Upper lobe of right lung (tissue), 1 donor: ENCODE measurements at places on chromosomes 7 and 10. TPM values are rescaled to one million over a fixed set of nuclear protein-coding genes. Genes with fewer than 3 reads are reported as not detected.

FGF8 gene
- total RNA-seq, result 1.2 TPM

THAP5 gene
- 26.3 TPM for total RNA-seq

LZTS2 gene
- 50.0 TPM for total RNA-seq

AKR1C8 gene
- 0.55 TPM for total RNA-seq

CACNA2D1 gene
- 10.3 TPM for total RNA-seq

GRCh38 chr10:98269435-98269912 is 1.5 kb upstream of the LOXL4 start:
- peak; percentile 79 for DNase-seq

DNA sequence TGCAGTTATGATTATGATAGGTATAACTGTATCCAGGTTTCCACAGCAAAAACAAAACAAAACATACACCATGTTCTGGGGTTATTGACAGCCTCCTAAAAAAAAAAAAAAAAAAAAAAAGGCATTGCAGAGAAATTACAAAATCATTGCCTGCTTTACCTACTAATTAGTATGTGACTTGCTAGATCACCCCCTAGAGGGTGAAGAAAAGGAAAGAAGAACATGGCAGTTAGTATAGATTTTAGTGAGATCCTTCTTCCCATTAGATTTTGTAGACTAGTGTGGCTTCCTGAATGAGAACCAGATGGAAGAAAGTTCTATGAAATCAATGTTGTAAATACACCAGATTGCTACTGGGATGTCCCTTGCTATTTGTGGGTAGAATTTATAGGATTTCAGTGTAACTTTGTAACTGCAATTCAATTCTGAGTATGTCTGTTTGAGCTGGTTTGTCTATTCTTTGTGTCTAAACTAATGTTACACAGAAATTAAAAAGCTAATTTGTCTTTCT is 24.0 kb upstream of the AGBL3 start:
- no peak for DNase-seq

DNA sequence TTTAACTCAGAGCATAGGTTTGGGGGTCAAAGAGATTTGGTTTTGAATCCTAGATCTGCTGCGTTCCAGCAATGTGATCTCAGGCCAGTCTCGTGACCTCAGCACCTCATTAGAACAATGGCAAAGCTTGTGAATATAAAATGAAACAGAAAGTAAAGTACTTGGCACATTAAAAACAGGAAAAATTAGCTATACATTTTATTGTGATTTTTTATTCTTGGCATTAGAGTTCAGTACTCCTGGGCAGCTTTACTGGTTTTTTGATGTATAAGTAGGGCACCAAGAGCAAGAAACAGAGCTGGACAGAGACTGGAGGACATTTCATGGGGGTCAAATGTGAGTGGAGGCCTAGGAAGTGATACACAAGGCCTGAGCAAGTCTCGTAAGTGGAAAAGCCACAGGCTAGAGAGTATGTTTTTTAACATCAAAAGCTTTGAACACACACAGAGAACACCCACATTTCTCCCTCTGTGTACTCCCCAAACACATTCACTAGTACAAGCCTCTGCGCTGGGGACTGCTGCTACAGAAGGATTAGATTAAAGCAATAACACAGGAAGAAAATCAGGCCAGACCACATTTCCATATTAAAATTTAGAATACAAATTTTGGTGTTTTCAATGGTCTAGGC is 157.2 kb upstream of the SLC25A13 start:
- DNase-seq, result no peak

- DNase-seq, result no peak
Measured at GRCh38 chr7:2823130-2823529, 21.0 kb downstream of the GNA12 start.

DNA sequence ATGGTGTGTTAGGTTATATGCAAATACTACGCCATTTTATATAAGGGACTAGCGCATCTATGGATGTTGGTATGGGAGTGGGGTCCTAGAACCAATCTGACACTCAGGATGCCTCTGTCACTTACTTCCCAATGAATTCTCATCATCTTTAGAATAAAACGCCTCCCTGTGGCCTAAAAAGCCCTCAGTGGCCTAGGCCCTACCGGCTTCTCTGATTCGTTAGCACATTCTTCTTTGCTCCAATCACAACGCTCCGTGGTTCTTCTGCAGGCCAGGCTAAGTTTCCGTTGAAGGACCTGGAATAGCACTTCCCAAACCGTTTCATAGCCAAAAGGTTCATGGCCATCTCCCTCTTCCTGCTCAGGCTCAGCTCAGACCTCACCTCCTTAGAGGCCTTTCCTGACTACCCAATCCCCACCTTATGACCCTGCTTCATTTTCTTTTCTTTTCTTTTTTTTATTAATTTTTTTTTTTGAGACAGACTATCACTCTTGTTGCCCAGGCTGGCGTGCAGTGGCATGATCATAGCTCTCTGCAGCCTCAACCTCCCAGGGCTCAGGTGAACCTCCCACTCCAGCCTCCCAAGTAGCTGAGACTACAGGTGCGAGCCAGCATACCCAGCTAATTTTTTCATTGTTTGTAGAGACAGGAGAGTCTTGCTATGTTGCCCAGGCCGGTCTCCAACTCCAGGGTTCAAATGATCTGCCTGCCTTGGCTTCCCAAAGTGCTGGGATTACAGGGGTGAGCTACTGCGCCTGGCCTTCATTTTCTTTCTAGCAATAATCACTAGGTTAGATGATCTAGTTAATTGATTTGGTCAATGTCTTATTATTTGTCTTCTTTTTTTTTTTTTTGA is 24.5 kb upstream of the YWHAG start:
- DNase-seq, result no peak

- DNase-seq, result no peak
Measured at GRCh38 chr7:117127585-117128168, 174.4 kb downstream of the ST7 start.

GRCh38 chr7:79692015-79692414 is 238.5 kb upstream of the MAGI2 start:
- DNase-seq, result no peak

DNA sequence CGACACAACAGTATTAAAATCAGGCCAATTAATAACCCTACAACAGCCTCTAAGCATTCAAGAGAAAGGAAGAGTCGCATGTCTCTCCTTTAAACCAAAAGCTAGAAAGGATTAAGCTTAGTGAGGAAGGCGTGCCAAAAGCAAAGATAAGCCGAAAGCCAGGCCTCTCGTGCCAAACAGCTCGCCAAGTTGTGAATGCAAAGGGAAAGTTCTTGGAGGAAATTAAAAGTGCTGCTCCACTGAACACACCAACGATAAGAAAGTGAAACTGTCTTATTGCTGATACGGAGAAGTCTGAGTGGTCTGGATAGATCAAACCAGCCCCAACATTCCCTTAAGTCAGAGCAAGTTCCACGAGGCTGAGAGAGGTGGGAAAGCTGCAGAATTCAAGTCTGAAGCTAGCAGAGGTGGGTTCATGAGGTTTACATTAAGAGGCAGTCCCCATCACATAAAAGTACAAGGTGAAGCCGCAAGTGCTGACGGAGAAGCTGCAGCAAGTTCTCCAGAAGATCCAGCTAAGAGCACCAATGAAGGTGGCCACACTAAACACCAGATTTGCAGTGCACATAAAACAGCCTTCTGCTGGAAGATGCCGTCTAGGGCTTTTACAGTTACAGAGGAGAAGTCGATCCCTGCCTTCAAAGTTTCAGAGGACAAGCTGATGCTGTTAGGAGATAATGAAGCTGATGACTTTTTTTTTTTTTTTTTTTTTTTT is 194.8 kb downstream of the MAD1L1 start:
- peak; percentile 40 for DNase-seq

DNA sequence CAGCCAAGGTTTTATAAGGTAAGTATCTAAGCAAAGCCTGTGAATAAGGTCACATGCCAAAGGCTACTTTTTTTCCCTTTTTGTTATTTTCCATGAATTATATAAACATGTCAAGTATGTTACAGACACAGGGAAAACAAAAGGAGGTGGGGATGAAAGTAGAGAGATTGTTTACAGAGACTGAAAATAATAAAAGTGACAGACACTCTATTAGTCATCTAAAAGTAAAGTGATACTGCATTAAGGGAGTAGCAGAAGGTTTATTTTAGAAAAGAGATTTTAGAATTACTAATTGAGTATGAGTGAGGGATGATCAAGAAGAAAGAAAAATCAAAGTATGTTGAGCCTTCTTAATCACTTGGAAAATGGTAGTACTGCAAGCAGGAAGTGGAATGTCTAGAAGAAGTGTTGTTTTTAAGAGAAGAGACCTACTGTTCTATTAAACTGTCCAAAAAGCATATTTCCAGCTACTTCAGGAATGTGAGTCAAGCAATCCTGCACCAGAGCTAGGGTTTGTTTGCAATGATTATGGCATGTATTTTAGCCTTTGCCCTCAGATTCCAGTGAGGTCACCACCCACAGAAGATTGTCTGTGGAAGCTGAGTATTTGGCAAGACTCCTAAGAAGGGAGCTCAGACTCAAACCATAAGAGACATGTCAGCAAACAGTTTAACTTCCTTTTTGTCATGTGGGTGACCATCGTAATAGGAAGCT is 177.9 kb upstream of the PLXDC2 start:
- no peak for DNase-seq

DNA sequence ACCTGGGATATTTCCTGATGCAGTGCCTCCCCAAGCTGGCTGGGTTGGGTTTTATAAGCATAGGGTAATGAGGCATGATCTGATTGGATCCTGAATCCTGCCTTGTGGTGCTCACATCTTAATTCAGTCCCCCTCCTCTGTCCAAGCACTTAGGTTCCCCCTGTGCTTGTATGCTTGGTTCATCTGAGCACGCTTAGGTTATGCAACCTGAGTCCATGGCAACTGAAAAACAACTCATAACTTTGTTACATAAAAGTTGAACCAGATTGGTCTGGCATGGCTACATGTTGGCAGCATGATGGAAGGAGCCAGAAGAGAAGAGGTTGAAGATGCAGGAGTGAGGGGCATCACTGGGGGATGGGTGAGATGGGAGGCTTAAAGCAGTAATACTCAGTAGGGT is 57.3 kb upstream of the OSBPL3 start:
- no peak for DNase-seq

GRCh38 chr10:104809288-104810090 is 168.4 kb downstream of the SORCS3 start:
- DNase-seq, result no peak

DNA sequence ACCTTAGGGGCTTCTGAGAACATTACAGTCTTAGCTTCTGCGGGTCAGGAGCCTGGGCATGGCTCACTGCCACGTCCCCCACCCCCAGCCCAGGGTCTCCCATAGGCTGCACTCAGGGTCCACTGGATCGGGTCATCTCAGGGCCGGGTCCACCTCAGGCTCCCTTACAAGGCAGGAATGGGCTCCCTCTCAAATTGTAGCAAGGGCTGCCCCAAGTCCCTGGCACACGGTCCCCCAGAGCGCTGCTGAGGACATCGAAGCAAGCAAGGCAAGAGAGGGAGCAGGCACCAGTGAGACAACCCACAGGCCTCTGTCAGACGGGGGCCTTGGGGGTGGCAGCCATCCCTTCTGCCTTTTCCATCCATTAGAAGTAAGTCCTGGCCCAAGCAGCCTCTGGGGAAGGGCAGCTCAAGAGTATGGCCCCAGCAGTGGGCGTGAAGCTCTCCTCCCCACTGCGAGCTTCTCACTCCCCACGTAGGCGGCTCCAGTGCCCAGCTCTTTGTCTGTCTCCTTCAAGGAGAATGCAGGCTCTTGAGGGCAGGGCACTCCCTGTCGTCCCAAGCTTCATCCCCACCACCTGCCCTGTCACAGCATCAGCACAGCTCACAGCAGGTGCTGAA is 18.0 kb upstream of the RET start:
- DNase-seq, result peak; percentile 38

- DNase-seq, result no peak
Measured at GRCh38 chr10:905503-905902, 26.0 kb downstream of the LARP4B start.

DNA sequence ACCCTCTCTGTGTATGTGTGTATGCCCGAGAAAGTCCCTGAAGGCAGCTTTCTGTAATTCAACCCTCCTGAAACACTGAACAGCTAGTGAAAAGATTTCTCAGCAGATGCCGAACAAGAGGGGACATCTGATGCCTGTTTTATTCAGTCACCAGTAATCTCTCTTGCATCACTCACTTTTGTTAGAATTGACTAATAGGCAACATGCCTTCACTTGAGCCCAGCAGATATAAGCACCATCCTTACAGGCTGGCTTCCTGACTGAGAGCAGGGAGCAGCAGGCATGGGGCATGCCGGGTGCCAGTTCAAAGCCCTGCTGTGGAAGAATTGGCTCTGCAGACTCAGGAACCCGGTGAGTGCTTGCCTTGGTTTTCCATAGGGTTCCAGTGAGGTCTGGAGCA is at the start of gene ABCA13:
Gene ABCA13 (plus strand): TSS at position 257 of the 400 bp plus-strand sequence. CDS start 26 bp downstream, at position 283.
- DNase-seq, result no peak

GRCh38 chr7:95798401-95798930 is 26.1 kb downstream of the DYNC1I1 start:
- no peak for DNase-seq

GRCh38 chr7:33354201-33354600 is 224.8 kb downstream of the BBS9 start:
- no peak for DNase-seq

GRCh38 chr10:79274279-79275104 is 72.8 kb upstream of the PPIF start:
- peak; percentile 86 for DNase-seq

- no peak for DNase-seq
Measured at GRCh38 chr7:150620617-150621371, 11.4 kb downstream of the GIMAP6 start.

- DNase-seq, result no peak
Measured at GRCh38 chr7:17486835-17487234, 188.4 kb downstream of the AHR start.

DNA sequence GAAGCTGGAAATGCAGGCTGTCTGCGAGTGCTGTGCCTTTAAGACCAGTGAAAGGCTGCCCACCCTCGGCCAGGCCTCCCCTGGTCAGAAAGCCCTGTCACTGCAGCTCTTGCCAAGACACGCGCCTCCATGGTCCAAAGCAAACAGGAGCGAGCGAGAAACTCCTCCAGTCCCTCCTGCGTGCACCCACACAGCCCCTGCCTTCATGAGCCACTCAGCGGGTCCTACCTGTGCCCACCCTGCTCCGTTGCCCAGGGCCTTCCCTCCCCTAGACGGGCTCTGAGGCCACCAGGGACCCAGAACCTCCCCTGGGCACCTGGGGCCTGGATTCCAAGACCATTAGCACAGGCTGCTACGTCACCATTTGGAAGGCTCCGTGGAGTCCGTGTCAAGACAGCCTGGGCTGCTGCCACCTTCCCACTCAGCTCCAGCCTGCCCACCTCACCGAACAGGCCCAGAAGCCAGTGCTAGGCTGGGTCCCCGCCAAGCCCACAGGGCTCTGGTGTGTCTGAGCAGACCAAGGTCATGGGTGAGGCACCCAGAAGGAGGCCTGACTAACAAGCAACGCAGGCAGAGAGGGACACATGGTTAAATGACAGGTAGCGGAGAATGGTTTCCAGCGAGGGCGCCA is 144.5 kb downstream of the NEURL1 start:
- no peak for DNase-seq
